ENCODE measurements at places on chromosomes 3 and 15.

DNA sequence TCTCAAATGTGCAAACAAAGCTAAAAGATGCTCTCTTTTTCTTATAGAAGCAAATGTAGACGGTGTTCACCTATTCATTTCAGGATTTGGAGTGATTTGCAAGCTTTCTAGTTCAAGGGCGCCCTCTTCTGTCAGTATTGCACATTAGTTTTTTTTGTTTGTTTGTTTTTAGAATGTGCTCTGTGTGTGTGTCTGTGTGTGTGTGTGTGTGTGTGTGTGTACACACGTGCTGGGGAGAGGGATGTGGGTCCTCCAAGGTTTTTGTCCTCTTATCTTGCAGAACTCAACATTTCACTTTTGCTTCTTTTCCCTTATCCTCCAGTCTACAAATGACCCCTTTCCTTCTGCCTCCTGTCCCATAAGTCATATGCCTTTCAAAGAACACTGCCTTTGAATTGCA lies 23.5 kb downstream of the DNAH1 start:
- DNase-seq: peak; percentile 46

DNA sequence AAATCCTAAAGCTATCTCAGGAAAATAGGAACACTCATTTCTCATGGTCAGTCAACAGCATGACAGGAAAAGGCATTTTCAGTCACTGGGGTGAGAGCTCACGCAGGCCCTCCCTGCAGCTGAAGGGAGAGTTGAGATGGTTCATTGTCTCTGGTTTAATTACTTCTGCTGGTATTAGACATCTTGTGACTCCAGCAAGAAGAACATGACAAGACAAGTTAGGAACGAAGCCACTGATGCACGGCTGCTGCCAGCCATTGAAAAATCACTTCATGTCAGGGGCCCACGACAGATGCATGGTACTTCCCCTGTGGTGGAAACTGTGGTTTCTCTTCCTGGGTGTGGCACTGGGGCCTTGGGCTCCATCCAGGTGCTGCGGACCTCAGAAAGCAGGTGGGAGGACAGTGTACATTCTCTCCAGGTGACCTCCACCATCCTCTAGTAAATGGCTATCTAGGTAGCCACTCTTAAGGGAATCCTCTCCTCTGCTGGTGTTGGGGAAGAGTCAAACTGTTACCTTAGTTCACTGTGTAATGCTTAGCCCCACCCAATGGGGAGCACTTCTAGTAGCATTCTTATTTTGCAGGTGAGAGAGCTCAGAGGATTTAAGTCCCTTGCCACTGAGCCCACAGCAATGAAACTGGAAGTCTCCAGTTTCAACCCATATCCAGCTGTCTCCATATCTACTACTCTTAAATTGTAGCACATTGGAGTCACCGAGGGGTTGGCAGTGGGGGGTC lies 274.2 kb downstream of the LRTM1 start:
- DNase-seq: no peak

DNA sequence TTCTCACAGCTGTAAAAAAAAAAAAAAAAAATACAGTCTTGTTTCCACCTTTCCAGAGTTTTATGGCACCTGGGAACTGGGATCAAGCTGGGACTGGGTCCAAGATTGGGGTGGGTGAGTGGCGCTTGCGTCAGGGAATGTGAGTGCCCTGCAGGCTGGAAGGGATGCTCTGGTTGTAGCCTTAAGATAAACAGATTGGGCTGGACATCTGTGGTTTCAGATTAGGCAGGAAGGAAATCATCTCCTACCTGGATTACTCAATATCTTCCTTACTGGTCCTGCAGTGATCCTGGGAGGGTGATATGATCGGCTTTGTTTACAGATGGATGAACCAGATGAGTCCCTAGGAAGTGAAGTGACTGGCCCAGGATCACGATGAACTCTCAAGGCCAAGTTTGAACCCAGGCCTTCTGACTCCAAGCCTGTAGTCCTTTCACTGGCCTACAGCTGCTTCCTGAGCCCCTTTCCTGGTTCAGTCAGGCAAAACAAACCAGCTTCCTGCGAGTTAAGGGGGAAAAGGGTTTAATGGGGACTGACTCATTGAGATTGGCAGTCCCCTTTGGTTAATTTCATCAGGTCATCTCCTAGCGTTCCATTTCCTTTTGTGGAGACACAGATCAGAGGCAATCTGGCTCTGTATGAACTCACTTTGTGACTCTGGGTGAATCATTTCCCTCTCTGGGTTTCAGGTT lies 179.8 kb downstream of the THSD4 start:
- DNase-seq: peak; percentile 98

DNA sequence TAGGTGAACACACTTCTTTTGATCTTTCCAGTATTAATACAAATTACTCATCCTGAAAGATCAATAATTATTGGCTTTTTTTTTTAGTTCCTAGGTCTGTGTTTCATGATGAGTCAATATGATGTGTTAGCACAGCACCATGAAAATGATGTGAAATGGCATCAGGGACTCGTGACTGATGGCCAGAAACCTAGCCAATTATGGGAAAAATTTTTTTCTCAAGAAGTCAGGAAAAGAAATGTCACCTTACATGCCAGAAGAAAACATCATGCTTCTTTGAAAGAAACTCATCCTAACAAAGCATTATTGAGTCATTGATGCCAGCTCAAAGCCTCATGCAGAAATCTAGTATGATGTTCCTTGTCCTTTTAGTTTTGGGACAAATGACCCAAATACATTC lies 468.3 kb upstream of the CBLB start:
- peak; percentile 17 for DNase-seq

GRCh38 chr3:52014613-52015012 lies 18.9 kb upstream of the RPL29 start:
- no peak for DNase-seq

- no peak for DNase-seq
These were observed 62.2 kb upstream of the MCF2L2 start for GRCh38 chr3:183490653-183491052.

DNA sequence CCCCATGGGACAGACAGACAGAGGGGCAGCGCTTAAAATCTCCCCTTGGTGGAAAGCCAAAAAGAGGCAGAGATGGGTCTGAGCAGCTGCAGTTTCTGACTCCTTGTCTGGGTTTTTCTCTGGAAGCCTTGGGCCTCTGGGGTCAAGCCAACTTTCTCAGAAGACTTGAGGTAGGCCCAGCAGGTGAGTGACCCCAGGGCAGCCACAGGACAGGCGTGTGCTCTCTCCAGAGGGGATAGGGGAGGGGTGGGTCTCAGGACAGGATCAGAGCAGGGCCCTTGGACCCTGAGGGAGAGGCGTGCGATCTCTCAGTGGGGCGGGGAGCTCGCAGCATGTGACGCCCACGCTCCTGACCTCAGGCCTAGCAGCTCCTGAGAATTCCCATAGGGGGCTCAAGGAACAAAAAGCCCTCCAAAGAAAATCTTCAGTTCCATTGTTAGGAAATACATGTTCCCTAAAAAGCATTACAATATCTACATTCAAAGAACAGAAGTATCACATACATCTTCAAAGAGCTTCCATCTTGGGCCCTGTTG lies 34.6 kb upstream of the DUSP7 start:
- no peak for DNase-seq

GRCh38 chr15:73028831-73029451 lies 23.3 kb upstream of the NEO1 start:
- no peak for DNase-seq

- DNase-seq: no peak
These were observed 78.5 kb upstream of the FAM174B start for GRCh38 chr15:92733934-92734521.

- DNase-seq: peak; percentile 85
These were observed 11.0 kb downstream of the LYSMD2 start for GRCh38 chr15:51726302-51727073.

DNA sequence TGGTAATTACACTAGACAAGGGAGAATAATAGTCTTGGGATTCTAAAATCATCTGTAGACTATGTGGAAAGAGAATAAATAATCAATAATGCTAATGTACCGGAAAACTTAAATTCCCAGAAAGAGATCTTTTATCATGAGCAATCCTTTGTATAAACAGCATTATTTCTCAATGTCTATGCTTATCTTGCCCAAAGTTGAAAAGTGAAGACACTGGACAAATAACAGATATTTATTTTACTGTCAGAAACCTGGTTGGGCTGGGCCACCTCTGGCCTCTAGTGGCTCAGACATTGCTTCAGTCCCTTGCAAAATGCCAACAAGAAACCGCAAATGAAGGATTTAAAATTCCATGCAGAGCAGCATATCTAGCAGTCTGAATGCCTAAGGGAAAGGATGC lies 409.9 kb downstream of the FHIT start:
- DNase-seq: no peak

DNA sequence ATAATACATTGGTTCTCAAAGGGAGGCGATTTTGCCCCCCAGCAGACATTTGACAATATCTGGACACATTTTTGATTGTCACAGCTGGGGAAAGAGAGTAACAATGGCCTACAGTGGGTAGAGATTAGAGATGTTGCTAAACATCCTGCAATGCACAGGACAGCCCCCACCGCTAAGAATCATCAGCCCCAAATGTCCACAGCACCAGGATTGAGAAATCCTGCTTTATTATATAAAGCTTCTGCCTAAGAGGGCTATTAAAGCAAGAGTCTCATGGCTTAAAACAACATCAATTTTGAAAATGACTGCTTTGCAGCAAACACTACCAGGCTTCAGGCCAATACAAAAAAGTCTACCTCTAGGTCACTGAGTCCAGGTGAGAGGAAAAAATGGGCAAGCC lies 68.2 kb downstream of the NTRK3 start:
- DNase-seq: no peak

- DNase-seq: no peak
These were observed 4.4 kb upstream of the VPS8 start for GRCh38 chr3:184807549-184807948.

DNA sequence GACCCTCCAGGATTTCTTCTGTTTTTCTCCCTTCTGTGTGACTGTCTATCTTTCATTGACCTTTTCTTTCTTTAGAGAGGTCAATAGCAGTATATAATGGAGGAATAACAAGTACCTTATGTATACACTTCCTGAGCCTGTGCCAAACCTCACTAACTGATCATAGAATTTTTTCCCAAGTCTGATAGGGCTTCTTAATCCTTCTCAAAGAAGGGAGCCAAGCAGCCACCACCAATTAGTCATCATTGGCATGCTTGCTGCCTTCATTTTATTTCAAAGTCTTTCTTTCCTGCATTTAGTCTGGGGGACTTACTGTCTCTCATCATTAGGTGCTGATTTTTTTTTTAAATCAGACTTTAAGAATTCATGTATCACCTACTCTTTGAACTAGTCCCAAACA lies 327.0 kb downstream of the FEZF2 start:
- no peak for DNase-seq

GRCh38 chr15:42845581-42845980 lies 75.0 kb downstream of the TTBK2 start:
- no peak for DNase-seq

- no peak for DNase-seq
These were observed 9.0 kb downstream of the CHRD start for GRCh38 chr3:184388936-184389230.
